ENCODE measurements at places on chromosomes 7 and 10.

GRCh38 chr10:100743626-100744135, 1.7 kb upstream of the PAX2 start:
- no peak for DNase-seq

DNA sequence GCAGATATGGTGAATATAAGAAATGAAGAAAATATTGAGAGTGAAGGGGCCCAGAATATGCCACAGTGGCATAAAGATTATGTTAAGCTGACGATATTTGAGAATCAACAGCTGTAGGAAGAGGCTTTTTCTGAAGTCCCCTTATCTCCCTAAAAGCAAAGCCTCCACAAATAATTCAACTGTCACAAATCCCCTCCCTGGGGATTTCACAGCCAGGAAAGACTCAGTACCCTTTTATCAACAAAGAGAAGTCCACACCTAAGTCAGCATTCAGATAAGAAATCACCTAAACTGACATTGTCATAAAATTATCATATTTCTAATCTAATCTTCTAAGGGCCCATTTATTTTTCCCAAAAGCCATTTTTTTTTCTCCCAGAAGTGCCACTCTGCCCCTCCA, 284.9 kb upstream of the VWC2 start:
- DNase-seq: no peak

- peak; percentile 90 for DNase-seq
Observed at GRCh38 chr7:34260279-34260678, 354.9 kb downstream of the BMPER start.

DNA sequence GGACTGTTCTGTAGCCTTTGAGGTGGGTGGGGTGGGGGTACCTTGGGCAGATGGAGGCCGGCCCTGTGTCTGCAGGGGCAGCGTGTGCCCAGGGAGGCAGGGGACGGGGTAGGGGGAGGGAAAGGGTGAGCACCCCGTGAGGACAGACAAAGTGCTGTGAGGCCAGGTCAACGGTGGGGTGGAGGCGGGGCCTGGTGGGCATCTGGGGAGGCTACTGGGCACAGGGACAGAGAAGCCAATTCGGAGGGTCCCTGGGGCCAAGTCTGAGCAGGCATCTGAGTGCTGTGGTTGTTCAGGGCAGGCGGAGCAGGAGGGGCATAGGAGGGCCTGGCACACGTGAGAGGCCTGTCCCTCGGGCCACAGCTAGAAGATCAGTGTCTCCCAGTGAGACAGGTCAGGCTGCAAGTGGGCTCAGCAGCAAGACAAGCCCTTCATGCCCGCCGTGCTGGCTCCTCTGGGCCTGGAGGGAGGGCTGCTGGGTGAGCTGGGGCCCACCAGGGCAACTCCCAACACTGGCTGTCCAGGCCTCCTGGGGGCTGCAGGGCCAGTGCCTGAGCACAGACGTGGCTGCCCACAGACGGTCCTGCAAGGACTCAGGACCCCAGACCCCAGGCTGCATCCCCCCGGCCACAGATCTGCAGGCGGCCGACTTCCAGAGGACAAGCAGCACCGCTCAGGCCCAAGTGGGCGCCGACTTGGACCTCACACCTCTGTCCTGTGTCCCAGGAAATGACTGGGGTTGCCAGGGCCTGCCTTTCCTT, 26.4 kb upstream of the KNDC1 start:
- DNase-seq: no peak

DNA sequence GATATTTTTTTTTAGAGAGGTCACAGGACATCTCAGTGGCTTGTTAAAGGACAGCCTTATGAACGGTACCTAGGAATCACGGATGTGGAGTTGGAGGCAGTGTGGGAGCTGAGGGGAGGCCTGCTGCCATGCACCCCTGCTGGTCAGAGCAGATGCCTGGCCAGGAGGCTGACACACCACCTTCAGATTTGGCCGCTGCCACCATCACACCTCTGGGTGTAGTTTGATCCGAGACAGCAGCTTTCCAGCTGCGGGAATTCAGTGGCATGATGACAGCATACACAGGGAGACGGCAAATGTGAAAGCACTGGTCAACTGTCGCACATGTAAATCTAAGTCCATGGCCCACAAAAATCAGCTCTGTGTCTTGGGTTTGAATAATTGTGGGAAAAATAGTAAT, 285.4 kb downstream of the ADARB2 start:
- DNase-seq: no peak

GRCh38 chr7:96233528-96234154, 88.3 kb downstream of the SLC25A13 start:
- DNase-seq: no peak

DNA sequence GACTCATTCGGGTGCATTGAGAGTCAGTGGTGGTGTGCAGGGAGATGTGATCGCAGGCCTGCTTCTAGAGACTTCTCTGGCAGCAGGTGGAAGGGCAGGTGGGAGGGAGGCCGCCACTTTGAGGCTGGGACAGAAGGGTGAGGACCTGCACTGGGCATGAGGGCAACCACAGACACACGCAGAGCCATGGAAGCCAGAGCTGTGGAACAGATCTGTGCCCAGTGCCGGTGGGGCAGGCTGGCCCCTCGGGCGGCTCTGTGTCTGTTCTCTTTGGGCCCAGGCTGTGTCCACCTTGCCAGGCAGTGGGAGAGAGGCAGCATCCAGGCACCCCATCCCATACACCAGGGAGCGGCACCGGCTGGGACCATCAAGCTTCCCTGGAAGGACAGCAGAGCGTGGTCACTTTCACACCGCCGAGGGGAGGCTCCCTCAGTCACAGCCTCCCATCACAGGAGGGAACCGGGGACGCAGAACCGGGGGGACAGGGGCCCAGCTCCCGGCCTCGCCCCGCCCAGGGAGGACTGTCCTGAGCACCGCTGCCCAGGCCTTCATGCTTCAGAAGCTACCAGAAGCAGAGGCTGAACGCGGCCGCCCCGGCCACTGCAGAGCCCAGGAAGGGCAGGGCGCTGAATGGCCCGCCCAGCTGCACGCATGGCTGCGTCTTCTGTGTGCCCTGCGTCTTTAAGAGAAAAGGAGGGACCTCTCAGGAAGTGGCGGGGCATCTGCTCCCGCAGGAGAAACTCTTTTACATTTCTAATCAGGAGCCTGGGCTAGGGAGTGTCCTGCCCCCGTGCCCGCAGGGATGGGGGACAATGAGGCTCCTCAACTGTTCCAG, 32.1 kb downstream of the EN2 start:
- DNase-seq: no peak

DNA sequence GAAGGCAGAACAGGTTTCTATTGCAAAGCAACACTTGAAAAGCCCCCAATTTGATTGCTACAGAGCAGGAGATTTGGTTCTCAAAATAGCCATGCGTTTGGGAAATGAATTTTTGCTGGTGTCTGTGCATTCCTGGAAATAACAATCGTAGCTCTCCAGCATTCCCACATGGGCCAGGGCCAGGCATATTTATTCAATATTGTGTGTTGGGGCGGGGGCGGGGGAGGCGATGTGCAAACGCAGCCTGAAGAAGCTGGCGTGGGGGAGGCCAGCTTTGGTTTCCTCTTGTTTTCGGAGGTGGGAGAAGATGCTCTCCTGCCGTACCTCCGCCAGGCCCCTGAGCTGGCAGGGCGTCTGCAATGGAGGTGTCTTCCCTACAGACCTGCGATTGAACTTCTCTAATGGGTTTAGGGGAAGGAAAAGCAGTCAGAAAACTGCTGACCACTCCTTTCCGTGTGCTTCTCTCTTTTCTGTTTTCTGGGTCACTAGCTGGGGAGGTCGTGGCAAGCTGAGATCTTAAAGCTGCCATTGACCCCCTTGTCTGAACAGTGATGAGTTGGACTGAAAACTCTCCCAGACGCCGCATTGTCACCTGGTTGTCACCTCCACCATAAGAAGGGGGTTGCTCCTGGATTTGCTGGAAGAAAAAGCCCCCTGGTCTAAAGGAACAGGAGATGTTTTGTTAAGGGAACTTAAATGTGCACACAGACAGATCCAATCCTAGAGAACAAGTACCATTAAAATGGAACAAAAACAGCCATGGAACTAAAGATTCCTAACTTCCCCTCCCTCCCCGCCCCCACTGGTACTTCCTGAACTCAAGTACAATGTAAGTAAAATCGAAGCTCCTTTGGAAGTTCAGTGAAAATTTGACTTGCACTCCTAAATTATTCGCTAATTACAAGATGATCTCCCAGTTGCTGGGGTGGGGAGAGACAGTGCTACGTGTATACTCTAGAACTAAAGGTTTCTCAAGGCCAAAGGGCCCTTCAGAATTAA, 56.4 kb upstream of the HABP2 start:
- DNase-seq: no peak

- no peak for DNase-seq
Observed at GRCh38 chr7:18200855-18201254, 173.2 kb upstream of the PRPS1L1 start.

DNA sequence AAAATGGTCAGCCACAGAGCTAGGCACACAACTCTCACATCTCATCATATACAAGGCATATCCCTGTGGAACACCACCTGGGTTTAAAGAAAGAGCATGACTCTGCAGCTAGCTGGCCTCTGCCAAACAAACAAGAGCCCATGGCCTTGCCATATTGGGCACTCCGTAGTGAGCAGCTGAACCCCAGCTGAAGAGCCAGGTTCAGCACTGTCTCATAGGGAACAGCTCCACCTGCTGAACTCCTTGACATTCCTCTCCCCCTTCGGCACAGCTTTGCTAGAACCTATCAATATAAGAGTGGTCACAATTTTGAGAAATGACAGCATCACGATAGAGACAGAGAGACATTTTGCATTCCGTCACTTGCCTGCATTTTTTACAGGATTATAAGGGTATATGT, 20.0 kb downstream of the SORCS1 start:
- DNase-seq: no peak

GRCh38 chr10:4177791-4178190, 392.8 kb upstream of the KLF6 start:
- DNase-seq: no peak

GRCh38 chr10:69287181-69287580, 8.9 kb downstream of the HK1 start:
- no peak for DNase-seq

GRCh38 chr10:75764974-75765788, 333.8 kb downstream of the LRMDA start:
- no peak for DNase-seq

GRCh38 chr10:126478546-126478945, 90.3 kb upstream of the ADAM12 start:
- no peak for DNase-seq

GRCh38 chr7:27140126-27140857, 3.2 kb downstream of the HOXA5 start:
- no peak for DNase-seq

- DNase-seq: no peak
Observed at GRCh38 chr7:94451187-94451586, 56.5 kb downstream of the COL1A2 start.

GRCh38 chr7:86937363-86937878, 122.0 kb downstream of the ELAPOR2 start:
- no peak for DNase-seq

DNA sequence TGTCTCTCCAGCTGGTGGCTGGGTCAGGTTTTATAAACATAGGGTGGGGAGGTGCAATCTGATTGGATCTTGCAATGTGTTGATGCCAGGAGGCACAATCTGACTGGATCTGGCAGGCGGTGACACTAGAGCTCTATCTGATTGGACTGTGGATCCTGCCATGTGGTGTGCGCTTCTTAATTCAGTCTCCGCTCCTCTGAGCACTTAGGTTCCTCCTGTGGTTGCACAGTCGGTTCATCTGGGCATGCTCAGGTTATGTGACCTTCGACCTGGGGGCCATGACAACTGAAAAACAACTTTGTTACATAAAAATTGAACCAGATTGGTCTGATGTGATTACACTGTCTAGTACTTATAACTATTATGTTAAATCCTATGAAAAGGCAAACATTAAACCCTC, 127.1 kb upstream of the SVIL start:
- DNase-seq: no peak
